ENCODE measurements at places on chromosomes 7 and 10. TPM values are rescaled to one million over a fixed set of nuclear protein-coding genes. Genes with fewer than 3 reads are reported as not detected.

The ING3 gene
- 15.5 TPM for total RNA-seq

The VSTM2A gene
- not detected for total RNA-seq

The TEX36 gene
- not detected for total RNA-seq

The ZNF487 gene
- 9.2 TPM for total RNA-seq

The ZMIZ1 gene
- total RNA-seq = 47.6 TPM

The TMEM176B gene
- total RNA-seq = 35.9 TPM

The SLC35G1 gene
- 5.7 TPM for total RNA-seq

The PRPS1L1 gene
- not detected for total RNA-seq

The TAS2R60 gene
- not detected for total RNA-seq

The ACTL6B gene
- not detected for total RNA-seq

The PNLIPRP2 gene
- not detected for total RNA-seq

The SLC26A3 gene
- total RNA-seq = 1.0 TPM

The DNAJC12 gene
- total RNA-seq = 5.2 TPM

The TMEM130 gene
- 0.19 TPM for total RNA-seq

The SPDYE2 gene
- not detected for total RNA-seq

The C10orf62 gene
- total RNA-seq = 0.88 TPM

The TMEM72 gene
- not detected for total RNA-seq

The ALOX5 gene
- total RNA-seq = 101 TPM

The ITIH2 gene
- not detected for total RNA-seq

The GNB2 gene
- total RNA-seq = 245 TPM

The THAP5 gene
- 12.6 TPM for total RNA-seq

The RPEL1 gene
- total RNA-seq = not detected

The MTERF1 gene
- total RNA-seq = 6.7 TPM

The PAPSS2 gene
- 57.1 TPM for total RNA-seq

The TSPAN33 gene
- 1.7 TPM for total RNA-seq

The SDK1 gene
- 2.5 TPM for total RNA-seq

The TRIM73 gene
- total RNA-seq = 1.6 TPM

The LIPF gene
- total RNA-seq = not detected

The CPSF4 gene
- 49.0 TPM for total RNA-seq

The LRRN3 gene
- total RNA-seq = 2.7 TPM

The ZKSCAN5 gene
- 6.1 TPM for total RNA-seq

The KLF14 gene
- 1.0 TPM for total RNA-seq

The GNAT3 gene
- total RNA-seq = not detected

The FAM13C gene
- 2.2 TPM for total RNA-seq

The TAS2R4 gene
- total RNA-seq = 0.88 TPM

The FBXO24 gene
- total RNA-seq = 0.36 TPM

The SPDYE16 gene
- total RNA-seq = not detected

The TRPV5 gene
- total RNA-seq = not detected

The KCP gene
- 3.3 TPM for total RNA-seq

The CAV2 gene
- total RNA-seq = 156 TPM

The LRGUK gene
- total RNA-seq = 0.84 TPM

The AKR1E2 gene
- 26.8 TPM for total RNA-seq

The C10orf67 gene
- 0.09 TPM for total RNA-seq

The A1CF gene
- not detected for total RNA-seq

The NPY4R2 gene
- not detected for total RNA-seq

The SUN3 gene
- not detected for total RNA-seq

The PFKFB3 gene
- total RNA-seq = 429 TPM

The ANKRD2 gene
- not detected for total RNA-seq

The ZNF804B gene
- total RNA-seq = not detected

The LIPK gene
- not detected for total RNA-seq

The CDNF gene
- 1.4 TPM for total RNA-seq

The ACBD7 gene
- not detected for total RNA-seq

The FGFBP3 gene
- total RNA-seq = 0.28 TPM

The ANLN gene
- 2.7 TPM for total RNA-seq

The FAM237B gene
- total RNA-seq = not detected

The GBF1 gene
- total RNA-seq = 34.9 TPM
